ENCODE measurements at places on chromosomes 7 and 10. TPM values are rescaled to one million over a fixed set of nuclear protein-coding genes. Genes with fewer than 3 reads are reported as not detected.

GNGT1 gene
- not detected for total RNA-seq

ASZ1 gene
- total RNA-seq = not detected

SYT15B gene
- total RNA-seq = 0.27 TPM

GPR146 gene
- total RNA-seq = 2.7 TPM

DNA sequence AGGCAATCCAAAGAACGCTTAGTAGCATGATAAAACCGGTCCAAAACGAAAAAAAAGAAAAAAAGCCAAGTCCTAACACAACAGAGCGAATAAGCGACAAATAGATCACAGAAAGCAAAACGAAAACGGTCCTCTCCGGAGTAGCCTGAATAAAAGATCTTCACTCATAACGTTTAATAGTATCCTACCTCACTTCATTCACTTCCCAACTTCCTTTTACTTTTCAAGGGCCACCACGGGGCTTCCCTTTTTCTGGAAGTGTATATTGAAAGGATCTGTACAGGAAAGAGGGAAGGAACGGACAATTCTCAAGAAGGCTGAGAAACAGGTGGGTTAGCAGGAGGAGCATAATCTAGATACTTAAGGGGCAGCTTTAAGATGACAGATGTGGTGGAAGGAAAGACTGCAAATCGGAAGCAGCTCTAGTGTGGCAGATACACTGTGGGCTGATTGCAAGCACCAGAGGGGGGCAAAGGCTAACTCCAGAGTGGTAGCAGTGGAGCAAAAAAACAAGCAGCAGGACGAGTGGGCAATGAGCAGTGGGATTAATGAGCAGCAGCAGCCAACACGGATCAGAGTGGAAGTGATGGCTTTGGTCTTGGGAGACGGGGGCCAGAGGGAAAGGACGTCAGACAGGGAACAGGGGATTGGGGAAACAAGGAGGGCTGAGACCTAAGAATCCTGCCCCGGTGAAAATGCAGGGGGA, 866 bp downstream of the CNOT4 start:
- DNase-seq = peak; percentile 51

- DNase-seq = no peak
Observed at GRCh38 chr7:82390936-82391335, 52.6 kb downstream of the CACNA2D1 start.

DNA sequence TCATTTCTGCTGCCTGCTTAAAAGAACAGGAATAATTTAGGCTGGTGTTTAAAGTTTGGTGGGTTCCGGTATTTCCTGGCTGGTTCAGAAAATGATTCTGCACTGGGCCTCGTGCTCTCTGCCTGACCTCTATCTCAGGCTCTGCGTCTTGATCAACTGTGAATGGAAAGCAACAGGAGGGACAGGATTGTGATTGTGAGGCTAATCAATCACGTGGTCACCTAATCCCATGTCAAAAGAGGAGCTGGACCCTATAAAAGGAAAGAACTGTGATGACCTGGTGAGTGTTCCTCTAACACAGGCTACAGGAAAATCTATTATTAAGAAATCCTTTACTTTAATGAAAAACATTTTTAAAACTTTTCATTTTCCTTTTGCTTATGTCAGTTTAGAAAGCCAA, at the start of gene DHX32:
TSS of gene DHX32 (minus strand) at position 101 of the 400 bp plus-strand sequence. CDS start 468 bp downstream, outside the sequence.
- DNase-seq = no peak

- DNase-seq = no peak
Observed at GRCh38 chr7:97305589-97305988, 188.1 kb downstream of the SDHAF3 start.

GRCh38 chr7:132930881-132931280, 151.0 kb downstream of the CHCHD3 start:
- no peak for DNase-seq

DNA sequence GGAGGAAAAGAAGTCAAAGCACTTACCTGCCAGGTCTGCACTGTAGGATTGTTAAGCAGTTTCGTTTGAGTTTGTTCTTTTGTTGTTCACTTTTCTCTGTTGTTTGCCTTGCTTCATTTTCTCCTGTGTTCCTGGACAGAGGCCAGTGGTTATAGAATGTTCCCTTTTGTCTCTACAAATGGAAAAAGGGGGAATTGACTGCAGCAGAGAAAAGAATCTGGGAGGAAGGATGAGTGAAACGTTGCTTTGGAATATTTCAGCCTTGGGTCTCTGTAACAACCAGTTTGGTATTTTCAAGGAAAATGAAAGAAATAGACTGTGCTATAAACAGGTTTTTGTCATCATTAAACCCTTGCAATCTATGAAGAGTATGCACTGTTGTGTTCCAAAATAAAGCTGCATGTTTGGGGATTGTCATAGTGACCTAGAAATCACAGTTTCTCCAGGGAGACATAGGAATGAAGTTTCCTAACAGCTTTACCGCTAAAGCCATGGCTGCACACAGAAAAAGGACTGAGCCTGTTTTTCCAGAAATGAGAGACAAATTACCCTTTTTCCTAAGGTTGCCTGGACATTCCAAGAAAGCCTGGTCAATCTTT, 60.8 kb upstream of the HABP2 start:
- peak; percentile 97 for DNase-seq

DNA sequence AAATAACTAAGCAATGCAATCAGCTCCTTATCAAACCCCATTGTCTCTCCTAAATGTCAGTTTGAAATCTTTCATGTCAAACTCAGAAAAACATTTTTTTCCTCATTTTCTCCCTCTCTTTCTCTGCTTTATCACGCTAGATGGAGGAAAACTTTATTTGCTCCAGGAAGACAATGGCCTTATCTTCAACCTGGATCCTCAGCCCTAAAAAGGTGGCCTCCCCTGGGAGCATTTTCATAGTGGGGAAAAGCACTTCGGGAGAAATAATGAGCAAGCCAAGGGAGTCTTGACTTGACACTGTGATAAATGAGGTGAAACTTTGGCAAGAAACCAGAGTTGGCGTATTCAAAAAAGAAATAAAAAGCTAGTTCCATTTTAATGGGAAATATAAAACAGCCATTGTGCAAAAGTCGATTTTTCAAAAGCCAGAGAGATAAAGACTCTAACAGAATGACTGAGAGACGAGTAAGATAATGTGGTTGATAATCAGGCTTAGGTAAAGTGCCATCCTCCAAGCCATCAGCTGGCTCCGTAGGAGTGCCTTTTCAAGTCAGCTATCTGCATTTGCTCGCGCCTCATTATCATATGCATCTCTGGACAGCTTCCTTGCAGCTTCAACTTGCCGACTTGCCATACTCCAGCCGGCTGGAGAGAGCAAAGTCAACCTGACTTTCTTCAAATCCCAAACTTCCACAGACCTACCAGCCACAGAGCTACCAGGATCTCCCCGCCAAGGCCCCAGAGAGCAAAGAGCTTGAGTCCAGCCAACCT, 19.9 kb downstream of the HABP2 start:
- DNase-seq = no peak
